Keratinocyte (primary cell): ENCODE measurements at places on chromosomes 13 and 19.

GRCh38 chr13:75353781-75354193 is 128.2 kb downstream of the TBC1D4 start:
- DNase-seq: no peak
- H3K4me1 ChIP-seq: peaks cover 8% of the 10 kb centered on the region
- H3K27ac ChIP-seq: no peak overlapping the region
- peaks cover 4% of the 10 kb centered on the region for H3K36me3 ChIP-seq
- no peak overlapping the region for H3K4me3 ChIP-seq

GRCh38 chr13:23377579-23377978 is 55.9 kb downstream of the SACS start:
- peak overlapping the region; percentile 79 for H3K27ac ChIP-seq
- no peak overlapping the region for H3K4me3 ChIP-seq
- H3K27me3 ChIP-seq: no peaks in the 10 kb centered on the region
- no peaks in the 10 kb centered on the region for H3K36me3 ChIP-seq

DNA sequence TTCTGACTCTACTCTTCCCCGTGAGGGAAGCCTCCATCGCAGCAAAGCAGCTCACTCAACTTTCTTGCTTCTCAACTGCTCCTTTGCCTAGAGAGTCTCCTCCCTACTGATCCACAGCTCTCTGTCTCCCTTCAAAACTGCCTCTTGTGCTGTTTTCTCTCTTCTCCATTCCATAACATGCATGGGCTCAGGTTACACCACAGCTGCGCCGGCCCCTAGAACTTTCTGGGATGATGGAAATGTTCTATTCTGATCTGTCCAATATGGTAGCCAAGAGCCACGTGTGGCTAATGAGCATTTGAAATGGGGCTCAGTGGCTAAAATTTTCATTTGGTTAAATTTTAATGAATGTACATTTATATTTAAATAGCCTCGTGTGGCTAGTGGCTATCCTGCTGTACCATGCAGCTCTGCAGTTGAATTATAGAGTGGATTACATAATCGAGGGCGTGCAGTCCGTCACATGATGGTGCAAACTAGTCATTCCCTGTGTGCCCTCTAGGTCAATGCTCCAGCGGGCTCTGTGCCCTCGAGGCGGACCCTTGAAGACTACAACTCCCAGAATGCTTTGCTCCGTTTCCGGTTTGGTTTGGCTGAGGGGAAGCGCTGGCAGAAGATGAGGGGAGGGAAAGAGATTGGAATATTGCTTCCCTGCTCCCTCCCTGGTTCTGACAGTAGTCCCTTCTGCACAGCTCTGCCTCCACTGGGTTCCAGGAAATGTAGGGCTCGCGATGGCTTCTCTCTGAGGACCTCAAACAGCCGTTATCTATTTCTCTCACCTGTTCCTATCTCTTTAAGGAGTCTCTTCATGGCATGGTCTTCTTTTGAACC is 109.8 kb downstream of the CACNA1A start:
- H3K4me3 ChIP-seq: no peak overlapping the region
- DNase-seq: peak; percentile 4
- H3K36me3 ChIP-seq: no peaks in the 10 kb centered on the region
- peaks cover 34% of the 10 kb centered on the region for H3K4me1 ChIP-seq
- H3K27me3 ChIP-seq: no peaks in the 10 kb centered on the region
- H3K27ac ChIP-seq: no peak overlapping the region

GRCh38 chr19:32671883-32672593 is 2.9 kb downstream of the ANKRD27 start:
- H3K27me3 ChIP-seq: peaks cover 14% of the 10 kb centered on the region
- no peak overlapping the region for H3K4me3 ChIP-seq
- H3K27ac ChIP-seq: no peak overlapping the region
- H3K4me1 ChIP-seq: peaks cover 7% of the 10 kb centered on the region
- no peaks in the 10 kb centered on the region for H3K36me3 ChIP-seq
